Lower leg skin (tissue), 4 donors: ENCODE measurements at places on chromosomes 6 and 20. TPM values are rescaled to one million over a fixed set of nuclear protein-coding genes. Genes with fewer than 3 reads are reported as not detected.

Gene WFDC12
- 7.1 TPM for total RNA-seq

Gene FKBP1C
- total RNA-seq, result 0.16 TPM

Gene BCAS4
- 5.1 TPM for total RNA-seq

Gene RNF182
- 1.3 TPM for total RNA-seq

Gene CTCFL
- not detected for total RNA-seq

Gene RAET1L
- total RNA-seq, result 1.2 TPM

Gene TXLNB
- total RNA-seq, result not detected

Gene OXT
- total RNA-seq, result not detected

Gene KIAA1755
- not detected for total RNA-seq

Gene TAAR9
- total RNA-seq, result not detected

Gene LY6G6D
- total RNA-seq, result not detected

Gene RBM24
- total RNA-seq, result 1.8 TPM

Gene FAM83B
- 130 TPM for total RNA-seq

Gene CYB5R4
- total RNA-seq, result 4.8 TPM

Gene ADGRF5
- 4.9 TPM for total RNA-seq

Gene TMEM217
- total RNA-seq, result 1.3 TPM

Gene ABRACL
- 13.4 TPM for total RNA-seq

Gene SGK1
- 323 TPM for total RNA-seq
